ENCODE measurements at places on chromosomes 13 and 19.

GRCh38 chr19:41734585-41734984, 20.7 kb upstream of the CEACAM6 start:
- peak; percentile 35 for DNase-seq

- DNase-seq = no peak
Measured at GRCh38 chr13:20457670-20458069, 68.0 kb downstream of the CRYL1 start.

- DNase-seq = no peak
Measured at GRCh38 chr13:28532388-28533124, 37.6 kb upstream of the FLT1 start.

- no peak for DNase-seq
Measured at GRCh38 chr13:87999240-87999700, 328.1 kb downstream of the SLITRK5 start.

- no peak for DNase-seq
Measured at GRCh38 chr13:92681239-92681638, 545.4 kb upstream of the GPC6 start.

GRCh38 chr19:17677002-17677401, 11.2 kb downstream of the UNC13A start:
- DNase-seq = no peak

DNA sequence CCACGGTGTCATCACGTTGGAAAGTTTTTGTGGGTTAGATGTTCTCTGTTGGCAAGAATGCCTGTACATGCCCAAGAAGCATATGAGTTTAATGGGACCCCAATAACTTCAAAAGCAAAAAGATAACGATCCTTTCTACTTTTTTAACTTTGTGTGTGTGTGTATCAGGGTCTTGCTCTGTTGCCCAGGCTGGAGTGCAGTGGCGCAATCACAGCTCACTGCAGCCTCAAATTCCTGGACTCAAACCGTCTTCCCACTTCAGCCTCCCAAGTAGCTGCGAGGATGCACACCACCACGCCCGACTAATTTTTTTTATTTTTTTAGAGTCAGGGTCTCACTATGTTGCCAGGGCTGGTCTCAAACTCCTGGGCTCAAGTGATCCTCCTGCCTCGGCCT, 34.3 kb upstream of the TPM4 start:
- DNase-seq = no peak

DNA sequence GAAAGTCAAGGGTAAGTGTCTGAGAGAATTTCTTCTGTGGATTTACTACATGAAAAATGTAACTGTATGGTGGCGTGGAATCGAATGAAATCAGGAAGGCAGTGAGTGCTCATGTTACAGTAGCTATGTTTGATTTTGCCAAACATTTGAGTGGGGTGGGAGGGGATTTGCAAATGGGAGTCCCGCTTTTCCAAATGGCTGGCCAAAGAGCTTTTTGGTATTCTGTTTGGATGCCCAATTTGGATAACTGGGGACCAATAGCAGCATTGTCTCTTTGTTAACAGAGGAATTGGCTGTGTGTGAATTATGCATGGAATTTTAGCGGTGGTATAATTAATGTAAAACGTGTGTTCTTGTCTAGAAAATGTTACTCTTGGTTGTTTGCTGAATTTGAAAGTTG, 17.8 kb downstream of the HNRNPM start:
- DNase-seq = no peak

DNA sequence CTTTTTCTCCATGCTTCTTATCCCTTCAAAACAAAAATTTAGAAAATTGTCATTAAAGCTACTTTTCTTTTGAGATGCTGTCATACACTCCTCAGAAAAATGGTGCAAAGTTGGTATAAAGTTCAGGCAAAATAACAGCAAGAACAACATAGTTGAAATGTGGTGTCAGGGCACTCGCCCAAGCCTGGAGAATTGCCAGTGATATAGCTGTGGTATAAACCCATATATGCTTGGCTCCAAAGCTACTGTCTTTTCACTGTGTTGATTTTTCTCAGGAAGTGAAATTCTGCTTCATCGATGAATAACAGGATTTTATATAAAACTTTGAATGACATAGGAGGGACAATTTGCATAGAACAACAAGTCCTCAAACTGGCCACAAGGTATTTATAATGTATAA, 2532.9 kb downstream of the PCDH9 start:
- DNase-seq = no peak

Data from NCI-H345 (cell line).